ENCODE measurements at places on chromosomes 12 and 14.
A peak's percentile ranks its signal among the peaks of the same experiment; 100 is the strongest.

DNA sequence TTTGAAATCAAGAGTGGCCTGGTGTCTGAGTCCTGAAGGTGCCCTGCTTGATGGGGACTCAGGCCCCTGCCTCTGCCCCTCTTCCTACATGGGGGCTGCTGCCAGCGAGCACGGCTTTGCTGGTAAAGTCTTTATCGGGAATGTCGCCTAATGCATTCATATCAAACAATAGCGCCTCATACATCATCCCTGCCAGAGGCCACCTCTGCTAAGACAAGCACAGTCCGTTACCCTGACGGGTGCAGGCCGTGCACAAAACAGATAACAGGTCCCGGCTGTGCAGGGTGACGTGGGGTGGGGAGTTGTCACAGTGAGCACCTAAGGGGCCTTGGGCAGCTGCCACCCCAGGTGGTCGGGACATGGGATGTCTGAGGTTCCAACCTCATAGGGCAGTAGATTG, 68.4 kb upstream of the FAM222A start:
- DNase-seq = no peak

- no peak for DNase-seq
These were observed 841.4 kb downstream of the FSCB start for GRCh38 chr14:43665570-43666267.

- DNase-seq = no peak
These were observed 63.2 kb downstream of the FBXL14 start for GRCh38 chr12:1531153-1531653.

DNA sequence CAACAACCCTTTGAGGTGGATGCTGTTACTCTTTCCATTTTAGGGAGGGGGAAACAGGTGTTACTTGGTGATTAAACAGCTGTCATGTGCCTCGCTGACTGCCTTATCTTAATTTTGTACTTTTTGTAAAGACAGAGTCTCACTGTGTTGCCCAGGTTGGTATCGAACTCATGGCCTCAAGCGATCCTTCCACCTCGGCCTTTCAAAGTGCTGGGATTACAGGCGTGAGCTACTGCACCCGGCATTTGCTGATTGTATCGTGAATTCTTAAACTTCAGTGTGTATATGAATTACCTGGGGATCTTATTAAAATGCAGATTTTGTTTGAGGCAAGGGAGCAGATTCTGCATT, 659 bp downstream of the PSMD9 start:
- DNase-seq = no peak

- no peak for DNase-seq
These were observed 18.9 kb upstream of the PPFIBP1 start for GRCh38 chr12:27505109-27505508.

- DNase-seq = no peak
These were observed 228.0 kb upstream of the RTL1 start for GRCh38 chr14:101131451-101131916.

DNA sequence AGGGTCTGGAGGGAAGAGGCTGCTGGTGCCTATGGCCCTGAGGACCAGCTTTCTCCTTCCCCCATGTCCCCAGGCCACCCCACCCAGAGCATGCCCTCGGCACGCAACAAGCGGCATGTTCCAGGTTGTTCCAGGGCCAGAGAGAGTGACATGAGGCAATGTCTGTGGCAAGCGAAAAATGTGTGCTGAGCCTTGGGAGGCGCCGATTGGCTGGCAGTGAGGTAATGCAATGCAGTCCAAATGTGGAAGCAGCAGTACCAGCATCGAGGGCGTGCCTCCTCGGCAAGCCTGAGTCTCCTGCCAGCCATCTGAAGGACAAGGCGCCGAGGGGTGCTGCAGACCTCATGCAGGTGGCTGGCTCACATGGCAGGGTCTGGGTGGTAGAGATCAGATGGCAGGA, 423.8 kb downstream of the NRXN3 start:
- DNase-seq = no peak

DNA sequence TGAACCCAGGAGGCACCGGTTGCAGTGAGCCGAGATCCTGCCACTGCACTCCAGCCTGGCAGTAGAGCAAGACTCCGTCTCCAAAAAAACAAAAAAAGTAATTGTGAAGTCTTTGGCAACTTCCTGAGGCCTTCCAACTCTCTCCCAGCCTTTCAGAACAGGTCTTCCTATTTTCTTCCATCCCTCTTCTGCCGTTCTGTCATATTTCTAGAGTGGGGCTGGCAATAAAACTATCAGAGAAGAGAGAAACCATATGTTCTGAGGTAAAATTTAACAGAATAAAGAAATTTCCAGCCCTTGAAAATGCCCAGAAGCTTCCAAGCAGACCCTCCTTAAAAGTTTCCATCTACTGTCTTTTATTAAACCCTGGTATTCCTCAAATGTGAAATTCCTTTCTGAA, 100.4 kb downstream of the HMGA2 start:
- no peak for DNase-seq

DNA sequence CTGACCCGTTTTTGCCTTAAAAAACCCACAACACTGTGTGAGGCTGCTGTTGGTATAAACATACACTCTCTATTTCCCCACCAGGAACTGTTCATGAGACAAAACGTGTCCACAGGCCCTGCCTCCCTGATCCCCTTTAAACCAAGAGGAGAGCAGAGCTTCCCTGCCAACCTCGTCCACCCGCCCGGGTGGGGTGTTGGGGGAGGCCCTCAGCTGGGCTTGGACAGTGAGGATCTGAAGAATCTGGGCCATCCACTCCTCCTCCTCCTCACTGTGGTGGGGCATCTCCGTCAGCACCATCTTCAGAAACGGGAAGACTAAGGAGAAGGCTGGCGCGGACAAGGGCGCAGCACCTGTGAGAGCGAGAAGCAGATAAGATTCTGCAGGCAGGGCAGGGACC, 36.8 kb downstream of the GCN1 start:
- no peak for DNase-seq

DNA sequence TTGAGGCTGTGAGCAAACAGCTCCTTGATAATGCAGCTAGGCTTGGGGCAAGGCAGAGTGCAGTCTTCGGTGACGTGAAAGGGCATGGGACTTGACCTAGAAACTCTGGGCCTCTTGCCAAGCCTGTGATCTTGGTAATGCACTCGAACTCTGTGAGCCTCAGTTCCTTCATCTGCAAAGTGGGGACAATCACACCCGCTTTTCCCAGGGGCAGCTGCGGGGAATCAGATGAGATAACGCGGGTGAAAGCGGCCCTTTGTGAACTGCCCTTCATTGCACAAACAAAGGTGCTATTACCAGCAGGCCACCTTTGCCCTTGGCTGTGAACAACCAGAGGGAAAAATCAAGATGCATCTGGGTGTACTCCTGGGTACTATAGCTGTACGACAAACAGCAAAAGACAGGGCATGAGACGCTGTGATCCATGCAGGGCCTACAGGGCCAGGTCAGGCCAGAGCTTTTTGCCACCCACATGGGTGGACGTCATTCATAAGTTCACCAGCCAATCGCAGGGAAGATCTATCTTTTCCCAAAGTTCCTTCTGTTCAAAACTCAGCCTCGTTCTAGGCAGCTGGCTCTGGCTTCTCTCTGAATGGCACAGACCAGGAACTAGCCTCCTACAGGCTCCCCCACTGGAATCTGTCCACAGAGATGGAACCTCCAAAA, 3.2 kb downstream of the MSI1 start:
- DNase-seq = no peak

DNA sequence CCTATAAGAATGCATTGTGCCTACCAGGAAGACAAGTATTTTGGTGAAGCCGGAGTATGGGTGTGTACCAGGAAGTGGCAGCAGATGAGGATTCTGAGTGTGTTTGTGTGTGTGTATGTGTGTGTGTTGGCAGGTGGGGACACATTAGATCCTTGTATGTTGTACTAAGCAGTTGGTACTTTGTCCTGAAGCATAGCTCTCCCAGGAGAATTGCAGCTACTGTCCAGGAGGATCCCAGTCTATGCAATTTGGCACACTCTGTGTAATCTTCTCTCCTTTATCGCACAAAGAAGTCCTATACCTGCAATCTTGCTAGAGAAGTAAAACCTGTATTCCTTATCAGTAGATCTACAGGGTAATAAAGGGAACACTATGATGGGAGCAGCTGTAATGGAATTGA, 276.5 kb downstream of the PAWR start:
- DNase-seq = no peak

GRCh38 chr12:49019443-49020324, 1.1 kb upstream of the PRKAG1 start:
- no peak for DNase-seq

DNA sequence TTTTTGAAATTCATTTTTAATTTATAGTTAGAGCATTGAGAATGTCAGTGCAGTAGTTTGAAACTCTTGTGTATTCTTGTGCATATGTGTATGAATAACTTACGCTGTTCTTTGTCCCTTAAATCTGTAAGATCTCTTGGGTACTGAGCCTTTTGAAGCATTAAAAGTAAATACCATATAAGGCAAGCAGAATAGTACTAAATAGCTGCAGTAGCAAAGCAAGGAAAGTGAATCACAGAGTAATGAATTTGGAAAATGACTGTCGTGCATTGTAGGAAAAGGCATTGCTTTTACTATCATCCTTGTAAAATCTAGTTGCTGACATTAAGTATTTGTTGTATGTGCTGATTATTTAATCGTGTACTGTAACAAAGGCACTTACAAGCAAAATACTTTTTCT, 12.1 kb downstream of the CNOT2 start:
- no peak for DNase-seq

GRCh38 chr14:49594347-49595091, 4.2 kb upstream of the LRR1 start:
- no peak for DNase-seq

DNA sequence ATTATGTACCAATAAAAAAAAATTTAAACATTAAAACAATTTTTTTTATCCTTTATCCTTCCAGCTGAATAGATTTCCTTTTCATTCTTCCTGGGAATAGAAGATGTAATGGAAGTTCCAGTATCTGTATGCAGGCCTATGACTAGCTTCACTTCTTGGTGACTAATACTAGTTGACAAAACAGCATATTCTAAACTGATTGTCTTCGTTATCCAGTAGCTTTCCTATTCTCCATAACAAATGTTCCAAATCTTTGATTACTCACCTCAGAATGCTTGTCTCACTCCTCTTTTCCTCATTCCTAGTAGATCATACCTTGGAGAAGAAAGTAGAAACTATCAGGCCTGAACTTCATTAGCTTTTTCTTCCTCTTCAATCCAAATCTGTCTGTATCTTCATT, 70.7 kb downstream of the PLEKHA5 start:
- DNase-seq = no peak

DNA sequence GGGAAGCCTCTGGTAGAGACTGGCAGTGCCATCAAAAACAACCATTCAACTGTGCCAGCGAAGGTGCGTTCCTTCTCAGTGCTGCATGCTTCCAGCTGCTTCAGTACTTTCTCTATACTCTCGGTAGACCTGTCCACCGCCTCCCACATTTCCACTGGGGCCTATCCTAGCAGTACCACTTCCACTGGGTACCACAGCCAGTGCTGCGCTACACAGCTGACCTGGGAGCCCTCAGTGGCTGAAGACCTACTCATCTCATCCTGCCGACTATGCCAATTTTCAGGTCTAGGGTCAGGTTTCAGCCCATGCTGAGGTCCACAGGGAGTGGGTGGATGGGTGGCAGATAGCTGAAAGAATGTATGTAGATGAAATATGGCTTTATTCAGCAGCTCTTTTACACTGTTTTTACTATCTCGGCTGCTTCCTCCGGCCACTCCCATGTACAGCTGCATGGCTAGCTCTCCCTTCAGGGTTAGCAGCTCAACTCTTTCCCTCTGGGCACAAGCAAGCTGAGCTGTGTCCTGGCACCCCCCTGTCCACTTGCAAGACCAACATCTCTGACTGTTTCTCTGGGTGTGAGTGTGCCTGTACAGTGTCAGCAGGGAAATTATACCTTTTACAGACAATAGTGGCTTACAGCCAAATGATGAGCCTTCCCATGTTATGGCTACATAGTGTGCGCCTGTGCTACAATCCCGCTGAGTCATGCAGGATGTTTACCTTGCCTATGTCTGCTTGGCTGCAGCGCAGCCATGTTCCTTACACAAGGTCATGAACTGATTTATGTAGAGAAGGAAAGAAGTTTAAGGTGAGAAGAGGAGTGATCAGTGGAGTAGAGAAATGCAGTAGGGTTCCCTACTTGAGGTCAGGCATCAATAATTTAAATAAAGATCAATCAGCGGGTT, 125.7 kb upstream of the DDHD1 start:
- DNase-seq = no peak

GRCh38 chr12:127473766-127474165, 793.2 kb upstream of the TMEM132C start:
- DNase-seq = no peak

GRCh38 chr12:120066341-120066740, 50.2 kb downstream of the RAB35 start:
- no peak for DNase-seq

GRCh38 chr14:49972823-49973222, 79.9 kb downstream of the ARF6 start:
- DNase-seq = no peak

GRCh38 chr12:6605421-6606330, 1.5 kb downstream of the CHD4 start:
- no peak for DNase-seq

DNA sequence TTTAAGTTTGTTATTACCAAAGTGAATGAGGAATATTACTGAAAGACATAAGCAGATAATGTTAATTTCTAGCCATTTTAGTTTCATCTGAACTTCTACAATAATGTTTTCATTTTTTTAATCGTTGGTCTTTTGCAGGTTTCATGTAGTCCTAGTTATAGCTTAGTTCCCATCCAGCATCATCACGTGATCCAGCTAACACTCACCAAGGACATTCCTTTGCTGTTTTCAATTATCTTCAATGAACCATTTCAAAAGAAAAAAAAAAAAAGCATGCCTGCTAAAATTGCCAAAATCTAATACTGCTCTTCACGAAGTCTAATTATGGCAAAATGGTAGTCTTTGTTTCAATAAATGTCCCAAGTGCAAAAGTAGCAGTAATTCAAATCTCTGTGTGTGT, 187.7 kb upstream of the ATXN7L3B start:
- DNase-seq = no peak

DNA sequence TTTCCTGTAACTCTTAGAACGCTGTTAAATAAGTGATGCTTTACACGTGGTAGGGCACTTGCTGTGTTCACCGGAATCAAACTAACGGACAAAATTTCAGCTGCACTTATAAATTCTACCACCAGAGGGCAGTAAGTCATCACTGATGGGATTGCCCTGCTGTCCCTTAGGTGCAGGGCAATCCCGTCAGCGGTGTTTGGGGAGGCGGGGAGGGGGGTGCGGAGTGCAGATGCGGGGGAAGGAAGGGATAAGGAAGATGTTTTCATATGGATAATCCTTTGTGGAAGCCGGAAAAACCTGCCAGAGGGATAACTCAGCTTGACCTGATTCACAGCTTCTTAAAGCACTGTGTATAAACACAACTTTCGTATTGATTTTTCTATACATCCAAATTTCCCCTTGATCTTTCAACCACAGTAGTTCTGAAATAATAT, 21.7 kb upstream of the SLC10A1 start:
- DNase-seq = peak; percentile 7

Measured in stimulated activated CD4-positive, alpha-beta T cell treated with anti-CD3 and anti-CD28 coated beads, TNF-alpha, amount 100 ng/mL, for 4 hours (primary cell).